ENCODE measurements at places on chromosomes 16 and 17.

- DNase-seq, result no peak
Measured at GRCh38 chr17:20059728-20060188, 50.6 kb downstream of the SPECC1 start.

GRCh38 chr16:67873435-67874370 is 851 bp downstream of the EDC4 start:
- no peak for DNase-seq

DNA sequence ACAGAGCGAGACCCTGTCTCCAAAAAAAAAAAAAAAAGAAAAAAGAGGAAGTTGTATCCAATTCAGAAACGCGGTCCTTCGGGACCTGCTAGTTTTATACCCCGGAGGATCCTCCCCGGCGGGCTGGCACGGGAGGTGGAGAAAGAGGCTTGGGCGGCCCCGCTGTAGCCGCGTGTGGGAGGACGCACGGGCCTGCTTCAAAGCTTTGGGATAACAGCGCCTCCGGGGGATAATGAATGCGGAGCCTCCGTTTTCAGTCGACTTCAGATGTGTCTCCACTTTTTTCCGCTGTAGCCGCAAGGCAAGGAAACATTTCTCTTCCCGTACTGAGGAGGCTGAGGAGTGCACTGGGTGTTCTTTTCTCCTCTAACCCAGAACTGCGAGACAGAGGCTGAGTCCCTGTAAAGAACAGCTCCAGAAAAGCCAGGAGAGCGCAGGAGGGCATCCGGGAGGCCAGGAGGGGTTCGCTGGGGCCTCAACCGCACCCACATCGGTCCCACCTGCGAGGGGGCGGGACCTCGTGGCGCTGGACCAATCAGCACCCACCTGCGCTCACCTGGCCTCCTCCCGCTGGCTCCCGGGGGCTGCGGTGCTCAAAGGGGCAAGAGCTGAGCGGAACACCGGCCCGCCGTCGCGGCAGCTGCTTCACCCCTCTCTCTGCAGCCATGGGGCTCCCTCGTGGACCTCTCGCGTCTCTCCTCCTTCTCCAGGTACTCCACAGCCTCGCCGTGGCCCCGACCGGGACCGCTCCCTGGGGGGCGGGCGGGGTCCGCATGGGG is at the start of gene CDH3:
Gene CDH3, plus strand, starts transcription at position 596 of the 779 bp plus-strand sequence. Its CDS starts 70 bp downstream, at position 666.
- no peak for DNase-seq

GRCh38 chr17:64627797-64628196 is 34.3 kb downstream of the SMURF2 start:
- DNase-seq, result no peak

- DNase-seq, result no peak
Measured at GRCh38 chr17:49365667-49366066, 3.6 kb upstream of the ZNF652 start.

DNA sequence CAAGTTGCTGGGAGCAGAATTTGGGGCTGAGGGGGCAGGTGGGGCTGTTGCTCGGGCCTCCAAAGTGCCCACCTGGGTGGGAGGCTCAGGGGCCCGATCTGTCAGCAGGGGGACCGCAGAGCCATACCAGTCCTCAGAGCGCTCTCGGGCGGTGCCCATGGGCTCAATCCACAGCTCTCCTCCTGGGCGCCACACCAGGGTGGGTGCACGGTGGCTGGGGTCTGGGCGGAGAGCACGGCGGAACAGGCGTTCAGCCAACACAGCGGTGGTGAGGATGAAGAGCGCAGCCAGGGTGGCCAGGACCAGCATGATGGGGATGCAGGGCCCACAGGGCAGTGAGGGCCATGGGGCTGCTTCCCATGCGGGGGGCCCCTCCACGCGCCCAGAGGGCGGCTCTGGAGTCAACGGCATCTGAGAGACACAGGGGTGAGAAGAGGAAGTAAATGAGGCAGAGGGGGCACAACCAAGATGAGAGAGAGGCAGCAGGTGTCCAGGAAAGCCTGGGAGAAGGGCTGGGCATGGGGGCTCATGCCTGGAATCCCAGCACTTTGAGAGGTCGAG is 1.2 kb downstream of the C16orf54 start:
- DNase-seq, result no peak

Data from cortex of kidney (tissue), 1 donor.